ENCODE measurements at places on chromosomes 6 and 20. TPM values are rescaled to one million over a fixed set of nuclear protein-coding genes. Genes with fewer than 3 reads are reported as not detected.

LGSN gene
- 0.26 TPM for total RNA-seq

EPPIN gene
- not detected for total RNA-seq

ANKEF1 gene
- 3.0 TPM for total RNA-seq

KIAA0408 gene
- 2.7 TPM for total RNA-seq

ATP6V1G2 gene
- total RNA-seq, result 2.0 TPM

TRIM10 gene
- total RNA-seq, result 0.94 TPM

DOK5 gene
- total RNA-seq, result not detected

PAX1 gene
- not detected for total RNA-seq

MAS1 gene
- total RNA-seq, result not detected

GPANK1 gene
- 18.8 TPM for total RNA-seq

PCK1 gene
- 0.67 TPM for total RNA-seq

SRSF12 gene
- not detected for total RNA-seq

TNNC2 gene
- total RNA-seq, result not detected

SIRPG gene
- total RNA-seq, result 5.1 TPM

GNAS gene
- 768 TPM for total RNA-seq

EYA2 gene
- total RNA-seq, result 0.76 TPM

PPP1R3D gene
- total RNA-seq, result 14.6 TPM

SALL4 gene
- total RNA-seq, result 0.46 TPM

MCCD1 gene
- total RNA-seq, result not detected

TUBB2B gene
- 1.6 TPM for total RNA-seq

PDYN gene
- total RNA-seq, result not detected

GGTLC1 gene
- not detected for total RNA-seq

PRL gene
- not detected for total RNA-seq

ZKSCAN8 gene
- total RNA-seq, result 33.0 TPM

LY6G6D gene
- not detected for total RNA-seq
